ENCODE measurements at places on chromosomes 12 and 14.

- no peak for DNase-seq
Observed at GRCh38 chr12:58532855-58533608, 387.3 kb downstream of the LRIG3 start.

DNA sequence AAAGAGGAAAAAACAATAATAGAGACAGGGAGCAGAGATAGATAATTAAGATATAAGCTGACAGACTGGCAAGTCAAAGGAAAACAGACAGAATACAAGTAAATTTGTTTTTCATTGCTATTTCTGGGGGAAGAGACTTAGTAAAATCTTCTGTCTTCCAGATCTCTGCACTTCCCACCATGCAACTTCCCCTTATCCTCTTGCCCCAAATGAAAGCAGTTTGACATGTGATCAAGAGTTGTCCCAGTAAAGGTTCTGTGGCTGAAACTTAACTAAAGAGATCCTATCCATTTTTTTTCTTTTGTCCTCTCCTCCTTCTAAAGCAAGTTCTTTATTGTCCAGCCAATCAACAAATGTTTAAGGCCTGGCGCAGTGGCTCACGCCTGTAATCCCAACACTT, 1.5 kb upstream of the MLF2 start:
- DNase-seq = no peak

GRCh38 chr12:22348208-22348607, 13.7 kb upstream of the ST8SIA1 start:
- no peak for DNase-seq

DNA sequence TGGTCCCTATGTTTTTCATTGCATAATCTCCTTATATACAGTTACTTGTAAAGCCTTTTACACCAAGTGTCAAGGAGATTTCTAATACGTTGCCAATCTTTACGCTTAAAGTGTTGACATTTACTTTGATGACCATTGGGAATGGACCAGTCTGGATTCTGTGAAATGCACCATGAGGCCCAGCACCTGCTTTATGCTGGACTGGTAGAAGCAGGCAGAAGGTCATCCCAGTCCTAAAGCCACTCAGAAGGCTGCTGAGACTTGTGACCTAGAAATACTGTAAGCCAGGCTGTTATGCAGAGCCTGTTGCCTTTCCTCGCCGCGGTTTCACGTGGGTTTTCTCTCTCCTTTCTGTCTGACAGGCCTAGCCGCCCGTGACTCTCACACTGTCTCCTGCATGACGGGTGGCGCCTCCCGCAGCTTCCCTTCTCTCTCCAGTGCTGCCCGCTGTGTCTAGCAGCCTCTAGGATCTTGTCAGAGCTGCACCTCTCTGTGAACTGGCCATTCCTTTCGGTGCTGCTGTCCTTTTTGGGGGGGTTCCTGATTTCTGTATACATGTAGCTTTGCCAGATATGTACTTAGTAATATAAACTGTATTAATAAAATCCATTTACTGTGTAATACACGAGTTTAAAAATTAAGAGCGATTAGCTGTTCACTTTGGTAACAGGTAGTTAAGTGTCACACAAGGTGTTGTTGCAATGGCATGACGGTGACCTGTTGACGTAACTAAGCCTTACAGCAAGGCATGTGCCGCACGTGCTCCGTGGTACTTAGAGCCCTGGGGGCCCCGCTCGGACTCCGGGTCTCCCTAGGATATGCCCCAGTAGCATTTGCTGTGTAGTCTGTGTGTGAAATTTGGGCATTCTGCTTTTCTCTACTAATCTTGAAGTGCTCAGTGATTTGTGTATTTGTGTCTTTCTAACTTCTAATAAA, 29.7 kb downstream of the XRCC3 start:
- no peak for DNase-seq

- DNase-seq = no peak
Observed at GRCh38 chr14:100369019-100369418, 45.9 kb downstream of the SLC25A47 start.

- no peak for DNase-seq
Observed at GRCh38 chr12:2477009-2477766, 317.6 kb upstream of the FKBP4 start.

GRCh38 chr12:108069651-108070165, 59.4 kb upstream of the WSCD2 start:
- no peak for DNase-seq

Measured in CD4-positive, alpha-beta T cell treated with Interferon alpha-2 for 1 hour (primary cell).